Activated gamma-delta T cell treated with Interleukin-2 at 50 U/mL for 16 hours (primary cell): ENCODE measurements at places on chromosomes 6 and 20.

DNA sequence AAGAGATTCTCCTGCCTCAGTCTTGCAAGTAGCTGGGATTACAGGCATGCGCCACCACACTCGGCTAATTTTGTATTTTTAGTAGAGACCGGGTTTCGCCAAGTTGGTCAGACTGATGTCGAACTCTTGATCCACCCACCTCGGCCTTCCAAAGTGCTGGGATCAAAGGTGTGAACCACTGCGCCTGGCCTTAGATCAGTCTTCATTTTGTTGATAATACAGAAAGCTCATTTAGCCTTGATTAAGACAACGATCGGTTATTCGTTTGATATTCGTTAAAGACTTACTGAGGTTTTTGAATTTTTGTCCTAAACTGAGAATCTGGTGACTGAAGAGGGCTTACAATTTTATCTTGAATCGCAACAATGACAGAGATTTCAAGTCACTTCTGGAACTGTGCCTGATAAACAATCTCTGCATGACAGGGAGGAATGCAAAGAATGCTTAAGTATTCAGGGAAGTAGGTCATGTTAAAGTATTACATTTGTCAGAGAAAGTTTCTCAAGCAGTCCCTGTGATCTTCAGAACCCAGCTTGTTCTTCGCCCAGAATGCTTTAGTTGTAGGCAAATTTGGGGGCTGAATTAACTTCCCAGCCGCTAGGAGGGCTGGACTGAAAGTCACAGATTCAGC lies 14.8 kb downstream of the AKAP12 start:
- DNase-seq, result no peak

DNA sequence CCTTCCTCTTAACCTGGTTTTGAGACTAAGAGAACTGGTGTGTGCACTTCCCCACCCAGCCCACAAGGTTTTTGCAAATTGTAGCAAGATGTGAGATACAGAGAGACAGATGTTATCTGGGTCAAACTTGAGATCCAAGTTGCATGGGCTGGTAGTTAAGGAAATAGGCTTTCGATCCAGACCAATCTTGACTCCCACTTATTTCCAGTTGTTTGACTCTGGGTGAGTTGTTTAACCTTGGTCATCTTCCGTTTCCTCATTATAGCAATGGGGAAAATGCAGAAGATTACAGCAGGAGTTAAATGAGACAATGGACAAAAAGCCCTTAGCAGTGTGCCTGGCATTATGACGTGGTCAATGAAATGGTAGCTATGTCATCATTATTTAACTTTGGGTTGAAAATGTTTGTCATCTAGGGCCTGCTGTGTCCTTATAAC lies 1.7 kb downstream of the SNX21 start:
- DNase-seq, result no peak

GRCh38 chr6:147751232-147751631 lies 242.7 kb downstream of the SAMD5 start:
- DNase-seq, result no peak

DNA sequence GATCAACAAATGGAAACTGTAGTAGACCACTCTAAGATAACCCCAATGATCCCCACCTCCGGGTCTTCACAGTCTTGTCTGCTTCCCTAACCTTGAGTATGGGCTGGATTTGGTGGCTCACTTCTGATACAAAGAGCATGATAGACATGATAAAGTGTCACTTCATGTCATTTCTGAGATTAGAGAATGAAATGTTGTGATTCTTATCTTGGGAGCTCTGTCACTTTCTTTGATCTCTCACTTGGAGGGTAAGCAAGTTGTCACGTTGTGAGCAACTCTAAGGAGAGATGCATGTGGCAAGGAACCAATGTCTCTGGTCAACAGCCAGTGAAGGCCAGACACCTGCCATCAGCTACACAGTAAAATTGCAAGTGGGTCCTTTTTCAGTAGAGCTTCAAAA lies 3.0 kb upstream of the GLO1 start:
- DNase-seq, result no peak

- no peak for DNase-seq
Measured at GRCh38 chr6:160365117-160365516, 16.9 kb downstream of the SLC22A3 start.

DNA sequence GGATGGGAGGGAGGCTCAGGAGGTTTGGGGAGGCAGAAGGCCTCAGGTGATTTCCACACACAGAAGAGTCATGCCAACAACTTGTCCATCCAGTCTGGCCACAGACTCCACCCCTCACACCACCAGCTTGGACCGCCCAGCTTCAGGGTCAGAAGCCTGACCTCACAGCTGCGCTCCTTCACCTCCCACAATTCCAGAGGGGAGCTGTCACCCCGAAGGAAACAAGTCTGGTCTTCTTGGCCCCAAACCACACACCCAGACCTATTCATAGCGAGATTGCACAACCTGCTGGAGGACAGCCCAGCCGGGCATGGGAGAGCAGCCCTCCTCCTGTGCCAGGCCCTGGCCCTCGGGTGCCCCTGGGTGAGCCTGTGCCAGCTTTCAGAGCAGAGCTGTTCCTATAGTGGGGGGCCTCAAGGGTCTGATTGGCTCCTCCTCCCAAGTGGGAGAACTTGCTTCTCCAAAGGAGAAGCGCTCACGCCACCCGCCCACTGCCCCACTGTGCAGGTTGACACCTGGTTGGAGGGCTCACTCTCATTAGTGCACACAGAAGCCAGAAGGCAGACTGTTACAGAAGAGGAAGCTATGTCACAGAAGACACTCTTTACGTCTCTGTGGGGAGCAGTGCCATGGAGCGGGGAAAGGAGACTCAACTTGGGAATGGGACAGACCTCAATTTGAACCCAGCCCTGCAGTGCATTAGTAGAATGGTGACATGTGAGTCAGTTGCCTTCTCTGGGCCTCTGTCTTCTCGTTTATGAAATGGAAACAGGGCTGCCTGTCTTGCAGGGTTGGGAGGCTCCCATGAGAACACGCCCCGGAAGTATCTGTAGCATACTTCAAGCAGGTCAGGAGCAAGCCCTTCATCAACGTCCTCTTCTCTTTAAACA lies 128.8 kb downstream of the FOXO3 start:
- DNase-seq, result no peak

DNA sequence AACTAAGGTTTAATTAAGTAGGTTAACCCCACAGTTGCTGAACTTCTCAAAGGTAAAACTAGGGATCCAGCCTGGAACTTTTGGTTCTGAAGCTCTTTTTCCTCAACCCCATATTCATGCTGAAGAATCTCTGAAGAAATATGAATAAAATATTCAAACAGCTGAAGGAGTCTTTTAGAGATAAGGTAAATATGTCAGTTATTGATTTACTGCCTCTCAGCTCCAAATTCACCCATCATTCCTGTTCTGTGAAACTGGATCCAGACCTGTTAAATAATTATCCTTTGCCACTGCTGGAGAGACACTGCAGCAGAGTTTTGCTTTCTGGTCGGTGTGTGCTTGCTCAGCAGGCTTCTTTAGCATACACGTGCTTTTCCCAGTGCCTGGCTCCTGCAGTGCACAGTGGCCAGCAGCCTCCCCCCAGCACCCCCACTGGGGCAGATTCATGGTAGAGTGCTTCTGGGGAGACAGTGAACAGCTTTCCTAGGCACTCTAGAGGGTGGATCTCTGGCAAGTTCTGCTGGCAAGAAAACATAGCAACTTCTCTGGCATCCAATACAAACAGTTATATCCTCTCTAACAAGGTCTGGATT lies 62.0 kb upstream of the BCLAF1 start:
- no peak for DNase-seq
